ENCODE measurements at places on chromosomes 13 and 19. TPM values are rescaled to one million over a fixed set of nuclear protein-coding genes. Genes with fewer than 3 reads are reported as not detected.
A peak's percentile ranks its signal among the peaks of the same experiment; 100 is the strongest.

Gene ACER1
- not detected for total RNA-seq

Gene ADPRHL1
- 5.1 TPM for total RNA-seq

Gene NLRP12
- under 0.01 TPM for total RNA-seq

GRCh38 chr19:45790942-45791341 is 1.7 kb downstream of the DMWD start:
- H3K36me3 ChIP-seq, result peaks cover 41% of the 10 kb centered on the region
- H3K27ac ChIP-seq, result no peak overlapping the region
- no peaks in the 10 kb centered on the region for H3K27me3 ChIP-seq
- peaks cover 14% of the 10 kb centered on the region for H3K4me1 ChIP-seq
- H3K4me3 ChIP-seq, result peak overlapping the region; percentile 85

DNA sequence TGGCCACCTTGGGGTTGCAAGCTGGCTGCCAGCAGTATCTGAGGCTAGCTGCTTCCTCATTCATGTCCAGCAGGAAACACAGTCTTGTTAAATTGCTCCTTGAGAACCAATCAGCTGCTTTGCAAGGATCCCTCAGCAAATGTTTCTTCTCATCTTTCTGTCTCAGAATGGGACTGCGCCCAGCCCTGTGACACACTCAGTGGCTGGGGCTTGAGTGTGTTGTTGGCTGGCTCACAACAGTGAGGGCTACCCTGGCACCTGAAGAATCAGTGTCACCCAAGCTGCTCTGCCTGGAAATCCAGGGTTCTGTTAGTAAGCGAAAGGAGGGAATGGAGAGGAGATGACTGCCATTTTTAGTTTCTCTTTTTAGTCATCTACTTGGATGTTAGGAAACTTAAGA is 317.2 kb downstream of the DCT start:
- no peaks in the 10 kb centered on the region for H3K36me3 ChIP-seq
- no peak overlapping the region for H3K4me3 ChIP-seq
- DNase-seq, result no peak
- no peaks in the 10 kb centered on the region for H3K4me1 ChIP-seq
- H3K27me3 ChIP-seq, result no peaks in the 10 kb centered on the region
- H3K27ac ChIP-seq, result no peak overlapping the region

GRCh38 chr13:95918860-95919259 is 134.3 kb downstream of the UGGT2 start:
- H3K4me3 ChIP-seq, result no peak overlapping the region
- H3K27me3 ChIP-seq, result no peaks in the 10 kb centered on the region
- H3K36me3 ChIP-seq, result no peaks in the 10 kb centered on the region
- no peak for DNase-seq
- H3K27ac ChIP-seq, result no peak overlapping the region

DNA sequence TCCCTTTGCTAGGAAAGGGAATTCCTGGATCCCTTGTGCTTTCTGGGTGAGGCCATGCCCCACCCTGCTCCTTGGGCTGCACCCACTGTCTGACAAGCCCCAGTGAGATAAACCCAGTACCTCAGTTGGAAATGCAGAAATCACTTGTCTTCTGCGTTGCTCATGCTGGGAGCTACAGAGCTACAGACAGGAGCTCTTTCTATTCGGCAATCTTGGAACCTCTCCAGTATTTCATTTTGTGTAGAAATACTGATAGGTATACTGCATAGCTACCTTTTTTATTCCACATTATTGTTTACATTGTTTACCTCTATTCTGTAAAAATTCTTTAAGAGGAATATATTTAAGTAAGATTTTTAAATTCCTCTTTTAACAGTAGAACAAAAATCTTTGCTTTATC is 302.5 kb upstream of the SLITRK5 start:
- H3K27me3 ChIP-seq, result no peaks in the 10 kb centered on the region
- no peaks in the 10 kb centered on the region for H3K4me1 ChIP-seq
- DNase-seq, result no peak
- H3K27ac ChIP-seq, result no peak overlapping the region
- no peaks in the 10 kb centered on the region for H3K36me3 ChIP-seq
- no peak overlapping the region for H3K4me3 ChIP-seq

- DNase-seq, result no peak
- H3K27ac ChIP-seq, result no peak overlapping the region
Observed at GRCh38 chr19:7120499-7120898, 51.0 kb downstream of the ZNF557 start.

Measured in osteoblast (primary cell).